ENCODE measurements at places on chromosomes 4 and X.

- DNase-seq = no peak
Observed at GRCh38 chr4:3514806-3515501, 17.3 kb downstream of the LRPAP1 start.

GRCh38 chrX:109299091-109299490, 182.8 kb downstream of the GUCY2F start:
- DNase-seq = no peak

DNA sequence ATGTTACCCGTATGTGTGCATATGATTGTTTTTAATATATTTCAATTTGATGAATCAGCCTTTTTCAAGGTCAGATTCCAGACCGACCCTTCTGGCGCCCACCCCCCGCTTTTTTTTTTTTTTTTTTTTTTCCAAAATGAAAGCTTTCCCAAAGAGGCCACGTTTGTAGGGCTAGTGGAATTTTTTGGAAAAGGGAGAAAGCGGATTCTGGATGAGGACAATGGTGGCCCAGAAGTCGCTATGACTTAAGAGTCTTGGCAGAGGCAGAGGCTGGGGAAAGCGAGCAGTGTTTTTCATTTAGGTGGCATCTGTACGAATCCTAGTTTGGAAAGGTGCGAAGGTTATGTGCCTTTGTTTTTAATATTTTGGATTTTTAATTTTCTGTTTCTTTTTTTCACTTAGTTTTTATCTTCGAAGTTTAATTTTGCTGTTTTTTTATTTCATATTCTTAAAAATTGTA, 14.6 kb downstream of the NDUFB11 start:
- no peak for DNase-seq

GRCh38 chr4:7691982-7692381, 247.7 kb downstream of the AFAP1 start:
- no peak for DNase-seq

- no peak for DNase-seq
Observed at GRCh38 chr4:64814616-64815015, 405.4 kb upstream of the TECRL start.

DNA sequence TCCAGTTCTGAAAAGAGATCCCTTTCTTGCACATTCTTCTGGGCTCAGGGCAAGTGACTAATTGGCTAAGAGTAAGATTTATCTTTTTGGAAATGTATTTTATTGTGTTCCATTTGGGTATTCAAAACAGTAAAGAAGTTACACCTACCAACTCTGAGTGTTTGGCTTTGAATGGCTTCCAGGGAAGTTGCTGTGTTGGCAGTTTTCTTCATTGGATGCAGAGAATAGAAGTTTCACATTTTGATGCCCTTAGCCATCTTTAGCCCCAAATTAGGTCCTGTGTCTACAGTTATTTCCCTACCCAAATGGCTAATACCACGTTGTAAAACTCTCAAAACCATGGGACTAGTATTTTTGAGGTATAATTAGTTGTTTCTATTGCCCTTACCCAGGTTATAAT, 29.7 kb upstream of the MORC4 start:
- DNase-seq = no peak

DNA sequence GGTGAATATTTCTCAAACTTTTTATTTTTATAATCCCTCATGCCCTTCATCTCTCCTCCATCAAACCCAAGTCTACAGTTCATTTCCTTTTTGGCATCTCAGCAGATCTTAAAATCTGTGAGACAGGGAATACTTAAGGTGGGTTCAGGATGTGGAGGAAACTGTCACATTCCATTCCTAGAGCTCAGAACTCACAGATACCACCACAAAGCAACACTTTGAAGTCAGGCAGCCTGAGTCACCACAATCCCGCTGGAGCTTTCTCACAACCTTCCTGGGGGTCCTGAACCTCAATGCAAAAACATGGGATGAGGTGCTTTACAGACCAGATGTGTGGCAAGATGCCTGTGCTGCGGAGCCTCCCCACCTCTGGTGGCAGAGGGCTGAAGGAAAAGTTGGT, 63.2 kb downstream of the HHIP start:
- DNase-seq = no peak

DNA sequence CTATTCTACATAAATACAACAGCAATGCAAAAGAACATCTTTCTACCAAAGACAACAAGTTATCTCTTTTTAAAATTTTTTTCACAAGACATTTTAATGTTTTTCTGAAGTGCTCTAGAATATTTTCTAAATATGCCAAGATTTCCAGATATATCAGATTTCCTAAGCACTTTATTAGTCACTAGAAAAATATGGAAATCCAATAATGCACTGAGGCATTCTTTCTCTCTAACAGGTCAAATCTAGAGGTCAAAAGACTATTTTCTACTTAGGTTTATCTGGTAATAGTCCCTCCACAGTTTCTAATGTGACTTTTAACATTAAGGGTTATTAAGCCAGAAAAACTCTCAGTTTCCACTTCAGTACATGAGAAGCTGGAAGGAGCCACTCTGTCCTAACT, 1041.2 kb upstream of the INTU start:
- DNase-seq = no peak

DNA sequence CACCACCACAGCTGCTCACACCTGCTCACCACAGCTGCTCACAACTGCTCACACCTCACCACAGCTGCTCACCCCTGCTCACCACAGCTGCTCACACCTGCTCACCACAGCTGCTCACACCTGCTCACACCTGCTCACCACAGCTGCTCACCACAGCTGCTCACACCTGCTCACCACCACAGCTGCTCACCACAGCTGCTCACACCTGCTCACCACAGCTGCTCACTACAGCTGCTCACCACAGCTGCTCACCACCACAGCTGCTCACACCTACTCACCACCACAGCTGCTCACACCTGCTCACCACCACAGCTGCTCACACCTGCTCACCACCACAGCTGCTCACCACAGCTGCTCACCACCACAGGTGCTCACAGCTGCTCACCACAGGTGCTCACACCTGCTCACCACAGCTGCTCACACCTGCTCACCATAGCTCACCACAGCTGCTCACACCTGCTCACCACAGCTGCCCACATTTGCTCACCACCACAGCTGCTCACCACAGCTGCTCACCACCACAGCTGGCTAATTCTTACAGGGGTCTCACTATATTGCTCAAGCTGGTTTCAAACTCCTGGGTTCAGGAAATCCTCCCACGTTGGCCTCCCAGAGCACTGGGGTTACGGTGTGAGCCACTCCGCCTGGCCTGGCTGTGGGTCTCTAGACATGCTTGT, 30.4 kb upstream of the CPLX1 start:
- DNase-seq = no peak

- no peak for DNase-seq
Observed at GRCh38 chr4:155403886-155404285, 27.1 kb upstream of the MAP9 start.

- DNase-seq = no peak
Observed at GRCh38 chr4:94766856-94767255, 9.1 kb downstream of the BMPR1B start.

GRCh38 chrX:1387141-1387776, 4.7 kb downstream of the SLC25A6 start:
- no peak for DNase-seq

- DNase-seq = peak; percentile 20
Observed at GRCh38 chrX:14528629-14529289, 577 bp upstream of the GLRA2 start.

DNA sequence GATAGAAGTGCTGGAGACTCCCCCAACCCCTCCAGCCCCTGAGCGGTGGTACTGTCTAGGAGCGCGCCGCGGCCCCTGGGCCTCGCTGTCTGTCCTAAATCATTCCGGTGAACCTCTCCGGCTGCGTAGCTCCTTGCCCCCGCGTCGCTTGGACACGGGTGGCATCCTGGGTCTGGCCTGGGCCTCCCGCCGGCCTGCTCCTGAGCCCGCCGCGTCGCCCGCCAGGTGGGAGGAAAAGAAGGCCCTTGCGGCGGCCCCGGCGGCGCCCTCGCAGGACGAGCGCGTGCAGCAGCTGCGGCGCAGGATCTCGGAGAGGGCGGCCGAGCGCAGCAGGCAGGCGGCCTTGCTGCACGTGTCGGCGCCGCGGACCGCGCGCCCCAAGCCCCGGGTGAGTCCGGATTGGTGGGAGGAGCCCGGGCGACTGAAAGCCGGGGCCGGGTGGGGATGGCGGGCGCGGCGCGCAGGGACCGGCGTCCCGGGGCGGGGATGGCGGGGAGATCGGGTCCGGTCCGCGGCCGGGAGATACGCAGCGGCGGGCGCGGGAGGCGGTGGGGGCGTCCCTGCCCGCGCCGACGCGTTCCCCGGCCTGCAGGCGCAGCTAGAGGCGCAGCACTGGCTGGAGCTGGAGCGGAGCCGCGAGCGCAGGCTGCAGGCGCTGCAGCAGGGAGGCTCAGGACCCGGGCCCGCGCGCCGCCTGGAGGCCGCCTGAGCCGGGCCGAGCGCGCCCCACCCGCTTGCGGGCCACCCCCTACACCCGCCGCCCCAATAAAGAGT, 6.5 kb upstream of the RNF4 start:
- DNase-seq = peak; percentile 42

GRCh38 chr4:23135792-23136645, 443.3 kb downstream of the GBA3 start:
- no peak for DNase-seq

DNA sequence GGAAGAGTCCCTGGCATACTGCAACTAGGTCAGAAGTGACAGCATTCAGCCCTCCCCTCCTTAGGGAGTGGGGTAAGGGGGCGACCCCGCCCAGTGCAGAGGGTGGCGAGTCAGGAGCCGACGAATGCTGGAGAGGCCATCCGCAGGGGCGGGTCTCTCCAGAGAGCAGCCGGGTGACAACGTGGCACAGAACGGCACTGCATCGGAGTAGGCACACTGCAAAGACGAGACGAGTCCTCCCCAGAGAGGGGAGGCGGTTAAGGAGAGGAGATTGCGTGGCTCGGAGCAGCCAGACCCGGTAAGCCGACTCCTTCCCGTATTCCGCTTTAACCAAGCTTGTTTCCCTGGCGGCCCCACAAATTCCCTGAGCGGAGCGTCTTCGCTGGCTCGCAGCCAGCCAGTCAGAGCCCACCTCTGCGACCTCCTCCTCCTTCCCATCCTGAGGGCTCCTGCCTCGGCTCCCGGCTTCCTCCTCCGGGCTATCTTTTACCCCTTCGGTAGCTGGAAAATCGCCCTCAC, 54.9 kb downstream of the LINC00632 start:
- no peak for DNase-seq

GRCh38 chr4:123587983-123588494, 191.4 kb downstream of the SPRY1 start:
- DNase-seq = peak; percentile 89

- no peak for DNase-seq
Observed at GRCh38 chr4:80026100-80026499, 46.9 kb downstream of the ANTXR2 start.

DNA sequence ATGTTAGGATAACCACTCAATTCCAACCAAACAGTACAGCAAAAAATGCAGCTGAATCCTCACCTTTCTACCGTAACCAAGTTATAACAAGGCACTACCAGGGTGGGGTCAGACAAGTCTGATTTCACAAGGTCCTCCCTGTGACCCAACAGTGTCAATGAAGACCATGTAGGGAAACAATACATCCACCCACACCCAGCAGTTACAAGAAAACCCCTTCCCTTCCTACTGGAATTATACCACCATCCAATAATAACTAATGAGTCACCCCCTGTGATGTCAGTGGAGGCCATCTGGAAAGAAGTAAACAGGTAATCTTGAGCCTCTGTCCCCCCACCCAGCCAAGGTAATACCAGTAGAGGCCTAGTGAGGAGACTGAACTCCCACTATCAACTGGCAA, 117.6 kb downstream of the FGF16 start:
- no peak for DNase-seq

DNA sequence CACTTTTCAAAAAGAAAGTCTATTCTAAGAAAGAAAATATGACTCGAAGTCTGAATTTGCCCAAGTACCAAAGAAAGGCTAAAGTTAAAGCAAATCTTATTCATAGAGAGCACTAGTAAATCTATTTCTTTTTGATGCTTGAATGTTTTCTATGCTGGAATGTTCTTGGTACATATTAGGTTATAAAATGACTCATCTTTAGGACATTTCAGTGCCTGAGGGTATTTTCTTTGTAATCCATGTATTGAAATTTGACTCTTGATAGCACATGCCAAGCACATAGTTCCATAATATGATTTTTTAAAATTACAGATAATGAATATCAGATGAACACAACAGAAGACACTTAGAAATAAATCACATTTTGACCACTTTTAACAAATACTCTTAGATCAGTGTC, 232.8 kb downstream of the TRIML1 start:
- DNase-seq = no peak

Measured in prostate gland (tissue), 2 donors.